ENCODE measurements at places on chromosomes 2 and 18. TPM values are rescaled to one million over a fixed set of nuclear protein-coding genes. Genes with fewer than 3 reads are reported as not detected.

GRCh38 chr2:28150994-28151393, 241.7 kb upstream of the FOSL2 start:
- DNase-seq, result no peak

Gene RAB6C
- 0.41 TPM for total RNA-seq

- no peak for DNase-seq
These were observed 229.5 kb downstream of the AGAP1 start for GRCh38 chr2:235723371-235723770.

Gene TUBB8B
- not detected for total RNA-seq

- no peak for DNase-seq
These were observed 35.6 kb upstream of the ZSWIM2 start for GRCh38 chr2:186884587-186884986.

GRCh38 chr2:164044622-164045021, 308.8 kb upstream of the FIGN start:
- no peak for DNase-seq

Gene UGT1A4
- not detected for total RNA-seq

DNA sequence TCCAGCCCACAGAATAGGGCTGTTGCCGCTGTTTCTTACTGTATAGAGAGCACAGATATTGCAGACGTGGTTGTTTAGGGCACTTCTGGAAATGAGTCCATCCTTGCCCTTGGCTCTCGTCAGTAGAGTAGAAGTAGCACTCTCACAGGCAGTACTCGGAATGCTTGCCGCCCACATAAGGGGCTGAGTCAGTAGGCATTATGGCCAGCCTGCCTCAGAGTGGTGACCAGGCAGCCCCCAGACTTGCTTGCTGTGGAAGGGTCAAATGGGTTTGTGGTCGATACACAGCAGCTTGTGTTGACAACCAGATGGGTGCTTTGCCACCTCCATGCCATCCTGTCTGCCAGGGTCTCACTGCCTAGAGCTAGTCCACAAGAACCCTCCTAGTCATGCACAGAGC, 38.7 kb downstream of the PLEKHB2 start:
- no peak for DNase-seq

DNA sequence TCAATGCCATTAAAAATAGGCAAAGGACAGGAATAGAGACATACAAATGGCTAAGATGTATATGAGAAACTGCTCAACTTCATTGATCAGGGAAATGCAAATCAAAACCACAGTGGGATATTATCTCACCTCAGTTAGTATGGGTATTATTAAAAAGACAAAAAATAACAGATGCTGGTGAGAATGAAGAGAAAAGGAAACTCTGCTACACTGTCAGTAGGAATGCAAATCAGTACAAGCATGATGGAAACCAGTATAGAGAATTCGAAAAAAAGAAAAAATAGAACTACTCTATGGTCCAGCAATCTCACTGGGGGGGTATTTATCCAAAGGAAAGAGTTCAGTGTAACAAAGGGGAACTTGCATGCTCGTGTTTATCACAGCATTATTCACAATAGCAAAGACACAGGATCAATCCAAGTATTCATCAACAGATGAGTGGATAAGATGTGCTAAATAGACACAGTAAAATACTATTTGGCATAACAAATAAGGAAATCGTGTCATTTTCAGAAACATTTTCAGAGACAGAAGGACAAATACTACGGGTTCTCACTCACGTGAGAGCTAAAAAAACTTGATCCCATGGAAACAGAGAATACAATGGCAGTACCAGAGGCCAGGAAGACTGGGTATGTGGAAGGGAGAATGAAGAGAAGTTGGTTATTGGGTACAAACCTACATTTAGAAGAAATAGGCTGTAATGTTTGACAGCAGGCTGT, 60.6 kb downstream of the CCDC74A start:
- no peak for DNase-seq

Data from frontal cortex (tissue), 4 donors.